ENCODE measurements at places on chromosomes 5 and 9. TPM values are rescaled to one million over a fixed set of nuclear protein-coding genes. Genes with fewer than 3 reads are reported as not detected.

GRCh38 chr5:122705851-122706250 lies 69.0 kb upstream of the SNX2 start:
- DNase-seq, result no peak

GRCh38 chr5:135482381-135482933 lies 30.3 kb upstream of the TIFAB start:
- DNase-seq, result no peak

DNA sequence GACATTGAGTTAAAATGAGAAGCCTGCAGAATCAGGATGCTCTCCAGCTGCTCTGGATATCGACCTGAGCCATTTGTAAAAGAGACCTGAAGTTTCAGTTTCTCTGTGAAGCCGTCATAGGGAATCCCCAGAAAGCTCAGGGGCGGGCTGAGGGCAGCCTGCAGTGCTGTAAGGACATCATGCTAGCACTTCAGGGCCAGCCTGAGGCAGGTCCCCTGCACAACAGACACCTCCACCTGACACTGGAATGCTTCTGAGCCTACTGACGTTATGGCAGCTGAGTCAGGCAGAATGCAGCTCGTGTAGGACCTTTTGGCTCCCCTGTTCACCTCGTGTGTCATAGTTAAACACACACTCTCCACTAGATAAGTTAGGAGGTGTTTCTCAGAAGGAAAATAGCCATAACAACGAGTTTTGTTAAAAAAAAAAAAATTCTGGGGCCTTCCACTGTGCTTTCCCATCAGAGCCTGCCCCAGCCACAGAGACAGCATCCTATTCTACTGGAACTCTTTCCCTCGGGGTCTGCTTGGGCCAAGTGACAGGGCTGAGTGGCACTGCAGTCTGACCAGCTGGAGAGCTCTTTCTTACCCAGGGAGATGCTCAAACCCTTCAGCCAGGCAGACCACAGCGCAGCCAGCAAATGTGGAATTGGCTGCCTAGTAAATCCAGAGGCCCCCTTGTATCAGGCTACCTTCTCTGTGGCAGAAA lies 354.9 kb downstream of the DIRAS2 start:
- no peak for DNase-seq

DNA sequence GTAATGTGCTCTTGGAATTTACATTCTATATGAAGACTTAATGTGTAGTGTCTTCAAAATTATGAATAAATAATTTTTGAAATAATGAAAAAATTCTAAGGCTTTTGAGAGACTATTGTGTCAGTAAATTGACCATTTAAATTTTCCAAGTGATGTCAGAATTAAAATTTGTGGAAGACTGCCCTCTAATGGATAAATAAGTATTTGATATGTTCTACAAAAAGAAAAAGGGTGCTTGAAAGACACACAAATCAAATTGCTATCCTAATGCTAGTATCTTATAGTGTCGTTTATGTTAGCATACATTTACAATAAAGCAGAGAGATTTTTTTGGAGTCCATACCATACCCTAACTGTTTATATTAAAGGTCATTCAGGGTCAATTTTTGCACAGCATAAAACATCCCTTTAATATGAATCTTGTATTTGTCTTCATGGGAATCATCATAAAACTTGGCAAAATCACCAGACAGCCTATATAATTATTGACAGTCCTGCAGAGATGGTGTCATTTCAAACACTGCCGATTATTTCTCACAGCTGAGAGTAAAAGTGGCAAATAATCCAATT lies 120.8 kb upstream of the SLC27A6 start:
- DNase-seq, result peak; percentile 42

DNA sequence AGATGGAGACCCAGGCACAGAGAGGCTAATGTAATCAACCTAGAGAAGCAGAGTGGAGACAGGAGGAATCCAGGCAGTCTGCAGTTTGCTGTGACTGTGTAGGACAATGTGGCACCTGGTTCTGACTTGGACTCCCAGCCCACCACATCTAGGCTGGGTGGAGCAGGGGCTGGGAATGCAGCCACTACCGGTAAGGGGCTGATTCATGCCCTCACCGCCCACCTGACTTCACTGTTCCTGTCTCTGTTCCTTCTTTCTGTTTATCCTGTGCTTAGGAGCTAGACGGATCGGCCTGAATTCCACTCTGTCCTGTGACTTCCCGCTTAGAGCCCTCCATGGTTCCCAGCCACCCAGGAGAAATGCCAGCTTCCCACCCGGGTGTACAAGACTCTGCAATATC lies 2.6 kb downstream of the PDLIM4 start:
- no peak for DNase-seq

DNA sequence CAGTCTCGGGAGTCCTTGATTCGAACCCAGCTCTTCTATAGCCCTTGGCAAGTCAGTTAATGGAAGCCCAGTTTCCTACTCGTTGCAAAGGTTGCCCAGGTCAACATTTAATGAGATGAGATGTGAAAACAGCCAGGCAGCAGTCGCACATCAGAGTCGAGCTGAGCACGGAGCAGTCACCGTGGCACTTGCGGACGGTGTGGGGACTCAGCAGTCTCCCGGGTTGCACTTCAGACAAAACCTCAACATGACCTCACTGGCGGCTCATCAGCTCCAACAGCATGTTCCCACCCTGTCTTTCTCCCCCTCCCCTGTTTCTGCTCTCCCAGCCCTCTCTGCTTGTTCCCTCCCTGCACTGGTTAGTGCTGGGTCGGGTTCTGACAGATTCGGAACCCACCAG lies 35.8 kb downstream of the UBE2QL1 start:
- no peak for DNase-seq

- DNase-seq, result no peak
Measured at GRCh38 chr5:3430691-3431090, 164.9 kb upstream of the IRX1 start.

- DNase-seq, result no peak
Measured at GRCh38 chr5:157607371-157608161, 32.0 kb upstream of the ADAM19 start.

GRCh38 chr9:116137010-116137409 lies 16.6 kb upstream of the PAPPA start:
- no peak for DNase-seq

DNA sequence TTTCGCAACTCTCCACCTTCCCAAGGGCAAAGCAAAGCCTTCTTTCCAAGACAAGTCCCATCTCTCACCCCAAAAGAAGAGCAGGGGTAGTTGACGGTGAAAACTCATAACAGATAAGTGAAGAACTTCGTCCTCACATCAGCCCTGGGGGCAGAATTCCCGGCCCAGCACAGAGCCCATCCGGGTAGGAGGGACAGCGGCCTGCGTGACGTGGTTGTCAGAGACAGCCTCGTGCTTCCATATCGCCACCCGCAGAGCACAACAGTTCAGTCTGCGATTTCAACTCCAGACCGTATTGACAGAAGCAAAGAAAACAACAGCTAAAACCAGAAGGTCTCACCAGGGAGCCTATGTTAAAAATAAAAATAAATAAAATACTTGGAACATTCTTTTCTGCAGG lies 273.2 kb downstream of the SYK start:
- no peak for DNase-seq

The STPG3 gene
- 2.8 TPM for polyA plus RNA-seq

The QSOX2 gene
- polyA plus RNA-seq, result 19.2 TPM

The XPA gene
- polyA plus RNA-seq, result 33.5 TPM

The DOK3 gene
- polyA plus RNA-seq, result 7.1 TPM

The CATSPER3 gene
- 1.8 TPM for polyA plus RNA-seq

The MXD3 gene
- 26.2 TPM for polyA plus RNA-seq

The FOXD4L5 gene
- polyA plus RNA-seq, result 0.11 TPM

The LHX3 gene
- polyA plus RNA-seq, result not detected
